Heart right ventricle (tissue), 16 donors: ENCODE measurements at places on chromosomes 7 and 10.

DNA sequence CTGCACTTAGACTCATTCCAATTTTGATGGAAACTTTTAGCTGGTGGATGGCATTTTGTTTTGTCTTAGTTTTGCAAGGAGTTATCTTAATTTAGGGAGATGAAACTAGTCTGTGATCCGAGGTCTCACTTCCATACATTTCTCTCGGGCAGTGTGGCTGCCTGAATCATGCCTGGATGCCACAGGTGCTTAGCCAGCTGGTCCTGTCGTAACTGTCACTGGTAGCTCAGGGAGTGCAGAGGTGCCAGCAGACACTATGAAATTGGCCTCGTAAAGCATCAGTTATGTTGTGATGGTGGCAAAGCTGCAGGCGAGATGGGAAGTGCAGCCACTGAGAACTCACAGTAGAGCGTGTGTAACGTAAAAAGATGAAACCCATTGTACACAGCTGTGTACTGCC, 74.9 kb downstream of the EGFR start:
- DNase-seq = no peak

GRCh38 chr10:48464121-48464870, 140.6 kb downstream of the ARHGAP22 start:
- DNase-seq = no peak

GRCh38 chr10:65611592-65611991, 1314.2 kb upstream of the LRRTM3 start:
- no peak for DNase-seq

DNA sequence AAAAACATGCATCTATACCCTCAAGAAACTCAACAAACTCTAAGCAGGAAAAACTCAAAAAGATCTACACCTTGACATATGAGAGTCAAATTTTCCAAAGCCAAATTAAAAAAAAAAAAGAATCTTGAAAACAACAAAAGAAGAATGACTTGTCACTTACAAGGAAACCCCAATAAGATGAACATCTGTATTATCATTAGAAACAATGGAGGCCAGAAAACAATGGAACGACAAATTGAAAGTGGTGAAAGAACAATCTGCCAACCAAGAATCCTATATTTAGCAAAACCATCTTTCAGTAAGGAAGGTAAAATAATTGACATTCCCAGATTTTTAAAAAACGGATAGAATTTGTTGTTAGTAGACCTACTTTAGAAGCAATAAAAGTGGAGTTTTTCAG, 516.8 kb downstream of the ACTR3B start:
- no peak for DNase-seq

GRCh38 chr7:47428052-47428767, 153.7 kb downstream of the TNS3 start:
- DNase-seq = no peak

- no peak for DNase-seq
These were observed 10.4 kb downstream of the HTR7 start for GRCh38 chr10:90847436-90847835.

GRCh38 chr10:86878983-86879713, 78.3 kb downstream of the MMRN2 start:
- DNase-seq = no peak

DNA sequence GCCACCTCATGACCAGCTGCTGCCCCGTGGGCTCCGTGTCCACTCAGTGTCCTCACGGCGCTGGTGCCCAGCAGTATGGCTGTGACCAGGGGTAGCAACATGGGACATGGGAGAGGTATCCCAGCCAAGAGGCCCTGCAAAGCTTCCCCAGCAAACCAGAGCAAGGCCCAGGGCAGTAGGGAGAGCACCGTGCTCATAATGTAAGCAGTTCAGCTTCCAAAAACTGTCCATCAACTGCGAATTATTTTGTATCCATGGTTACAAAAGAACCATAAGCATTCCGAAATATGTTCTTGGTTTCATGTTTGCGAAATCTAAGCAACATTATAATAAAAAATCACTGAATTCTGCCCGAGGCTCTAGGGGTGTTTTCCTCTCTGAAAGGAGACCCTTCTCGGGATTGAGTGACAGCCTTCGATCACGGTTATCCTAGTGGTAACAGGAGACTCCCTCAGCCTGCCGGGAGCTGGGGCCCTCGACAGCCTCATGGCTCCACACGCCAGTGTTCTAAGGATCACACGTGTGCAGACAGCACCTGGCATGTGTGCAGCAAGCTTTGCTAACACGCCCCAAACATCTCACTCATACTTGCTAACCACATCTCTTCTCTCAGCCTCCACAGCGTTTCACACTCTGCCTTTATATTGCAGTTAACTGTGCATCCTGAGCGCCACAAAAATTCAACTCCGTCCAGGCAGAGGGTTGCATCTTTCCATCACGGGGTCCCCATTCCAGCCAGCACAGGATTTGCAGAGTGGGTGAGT, 117.6 kb downstream of the DIP2C start:
- DNase-seq = no peak

GRCh38 chr7:130732980-130733930, 752 bp downstream of the KLF14 start:
- peak; percentile 23 for DNase-seq

DNA sequence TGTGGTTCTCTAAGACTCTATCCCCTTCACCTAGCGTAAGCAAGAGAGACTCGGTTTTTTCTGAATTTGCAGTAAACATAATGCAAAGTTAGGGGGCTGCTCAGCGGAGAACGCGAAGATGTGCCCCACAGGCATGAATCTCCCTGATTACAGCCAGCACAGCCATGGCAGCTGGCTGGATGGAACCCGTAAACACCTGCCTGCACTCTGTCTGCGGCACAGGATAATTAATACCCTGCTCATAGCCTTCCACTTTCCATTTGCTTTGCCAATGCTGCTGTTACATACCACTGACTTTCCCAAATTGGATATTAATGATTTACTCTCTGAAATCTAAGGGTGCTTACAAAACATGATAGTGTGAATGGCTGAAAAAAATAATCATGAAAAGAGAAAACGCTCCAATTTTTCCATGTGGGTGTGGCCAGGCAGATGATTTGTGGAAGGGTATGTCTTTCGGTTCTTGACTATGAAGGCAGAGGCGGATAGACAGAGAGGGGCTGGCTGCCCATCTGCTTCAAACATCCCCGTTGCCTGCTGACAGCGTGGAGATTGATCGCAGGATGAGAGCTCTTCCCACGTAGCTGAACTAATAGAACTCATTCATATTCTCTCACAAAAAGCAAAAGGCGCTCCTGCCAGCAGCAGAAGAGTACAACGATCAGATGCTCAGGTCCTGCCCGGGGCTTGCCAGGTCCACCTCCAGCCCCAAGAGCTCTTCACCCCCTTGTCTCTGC, 193.2 kb upstream of the GHITM start:
- no peak for DNase-seq

GRCh38 chr7:116963234-116963633, 9.9 kb downstream of the ST7 start:
- no peak for DNase-seq

DNA sequence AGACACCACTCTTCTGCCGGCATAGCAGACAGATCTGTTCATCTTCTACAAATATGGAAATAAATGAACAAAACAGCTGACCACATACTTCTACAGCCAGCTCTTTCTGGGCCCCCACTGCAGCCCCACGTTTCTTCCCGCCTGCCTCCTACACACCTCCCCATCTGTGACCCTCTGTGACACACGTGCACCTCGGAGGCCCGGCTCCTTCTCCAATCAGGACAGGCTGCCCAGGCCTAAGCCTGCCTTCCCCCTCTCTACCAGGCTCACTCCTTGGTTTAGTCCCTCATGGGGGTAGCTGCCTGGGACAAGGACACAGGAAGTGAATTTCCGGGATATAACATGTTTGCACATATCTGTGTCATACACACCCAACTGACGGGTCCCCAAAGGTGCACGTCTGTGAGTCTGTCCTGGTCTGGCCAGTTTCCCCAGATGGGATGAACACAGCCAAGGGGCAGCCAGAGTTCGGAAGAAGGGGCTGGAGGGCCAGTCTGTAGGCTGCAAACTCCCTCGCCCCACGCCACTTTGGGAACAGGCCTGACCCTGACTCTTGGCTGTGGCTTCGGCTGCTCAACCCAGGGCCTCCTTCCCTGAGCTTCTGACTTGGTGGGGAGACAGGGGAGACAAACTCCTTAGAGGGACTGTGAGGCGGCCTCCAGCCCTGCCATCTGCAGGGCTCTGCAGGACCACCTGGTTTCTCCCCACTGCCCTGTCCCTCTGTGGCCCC, 30.3 kb downstream of the PITRM1 start:
- no peak for DNase-seq

GRCh38 chr7:7848246-7848645, 120.3 kb upstream of the GLCCI1 start:
- no peak for DNase-seq

DNA sequence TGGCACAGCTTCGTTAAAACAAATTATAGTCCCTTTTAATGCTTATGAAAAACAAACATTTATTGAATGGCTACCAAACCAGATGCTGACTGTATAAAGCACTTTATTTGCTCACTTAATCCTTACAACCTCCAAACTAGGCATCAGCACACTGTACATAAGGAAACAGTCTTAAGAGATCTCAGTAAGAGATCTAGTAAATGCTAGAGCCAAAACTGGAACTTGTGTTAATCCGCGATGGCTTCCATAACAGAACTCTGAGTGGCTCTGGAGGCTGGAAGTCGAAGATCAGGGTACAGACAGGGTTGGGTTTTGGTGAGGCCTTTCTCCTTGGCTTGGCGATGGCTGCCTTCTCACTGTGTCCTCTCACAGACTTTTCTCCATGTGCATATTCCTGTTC, 27.0 kb downstream of the PDZD8 start:
- DNase-seq = no peak

- DNase-seq = no peak
These were observed 80.4 kb downstream of the TES start for GRCh38 chr7:116290740-116291139.

GRCh38 chr10:121615435-121615793, 17.2 kb upstream of the FGFR2 start:
- DNase-seq = peak; percentile 53

- DNase-seq = no peak
These were observed 106.8 kb downstream of the APBB1IP start for GRCh38 chr10:26544932-26545331.

- no peak for DNase-seq
These were observed 2.4 kb downstream of the INPP5F start for GRCh38 chr10:119728172-119728800.

DNA sequence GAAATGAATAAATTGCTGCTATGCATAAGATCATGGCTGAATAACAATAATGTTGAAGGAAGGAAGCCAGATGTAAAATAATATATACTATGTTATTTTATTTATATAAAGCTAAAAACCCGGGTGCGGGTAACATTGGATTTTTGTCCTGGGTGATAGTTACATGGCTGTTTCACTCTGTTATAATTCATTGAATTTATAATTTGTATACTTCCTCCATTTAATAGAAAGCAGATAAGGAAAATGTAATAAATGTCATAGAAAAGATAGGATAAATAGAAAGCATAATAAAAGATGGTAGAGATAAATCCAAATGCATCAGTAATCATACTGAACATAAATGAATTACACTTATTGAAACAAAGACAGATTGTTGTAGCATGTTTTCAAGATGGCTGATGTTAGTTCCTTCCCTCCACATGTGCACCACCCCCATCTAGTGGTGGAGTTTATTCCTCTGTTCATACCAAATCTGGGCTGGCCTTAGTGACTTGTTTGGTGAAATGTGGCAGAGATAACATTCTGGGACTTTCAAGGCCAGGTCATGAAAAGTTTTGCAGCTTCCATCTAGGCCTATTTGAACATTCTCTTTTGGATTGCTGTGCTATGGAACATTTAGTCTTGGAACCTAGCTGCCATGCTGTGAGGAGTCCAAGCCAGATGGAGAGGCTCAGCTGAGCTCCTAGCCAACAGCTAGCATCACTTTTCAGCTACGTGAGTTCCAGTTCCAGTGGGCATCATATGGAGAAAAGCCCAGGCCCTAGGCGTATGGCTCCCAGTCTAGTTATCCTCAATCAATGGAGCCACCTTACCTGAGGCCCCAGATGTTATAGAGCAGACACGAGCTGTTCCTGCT, 46.9 kb downstream of the AHCYL2 start:
- no peak for DNase-seq

DNA sequence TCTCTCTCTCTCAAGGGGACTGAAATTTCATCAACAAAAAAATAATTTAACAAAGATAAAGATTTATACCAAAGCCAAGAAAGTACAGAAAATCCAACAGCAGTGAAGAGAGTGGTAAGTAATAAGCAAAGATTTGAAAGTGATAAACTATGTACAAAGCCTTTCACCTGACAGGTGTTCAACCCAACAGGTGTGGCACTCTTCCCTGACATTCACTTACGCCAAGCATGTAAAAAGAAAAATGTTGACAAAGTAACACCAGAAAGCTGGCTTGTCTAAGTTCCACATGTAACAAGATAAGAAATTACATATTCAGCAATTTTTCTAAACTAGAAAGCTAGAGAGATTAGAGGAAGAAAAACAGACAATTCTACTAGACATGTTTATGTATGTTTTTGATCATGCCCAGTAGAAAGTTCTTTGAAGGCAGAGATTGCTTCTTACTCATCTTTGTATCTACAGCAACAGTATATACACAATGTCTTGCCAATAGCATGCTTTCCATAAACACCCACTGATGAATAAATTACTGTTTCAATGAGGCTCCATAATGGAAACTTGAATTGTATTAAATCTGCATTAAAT, 468.5 kb downstream of the PARD3 start:
- no peak for DNase-seq

DNA sequence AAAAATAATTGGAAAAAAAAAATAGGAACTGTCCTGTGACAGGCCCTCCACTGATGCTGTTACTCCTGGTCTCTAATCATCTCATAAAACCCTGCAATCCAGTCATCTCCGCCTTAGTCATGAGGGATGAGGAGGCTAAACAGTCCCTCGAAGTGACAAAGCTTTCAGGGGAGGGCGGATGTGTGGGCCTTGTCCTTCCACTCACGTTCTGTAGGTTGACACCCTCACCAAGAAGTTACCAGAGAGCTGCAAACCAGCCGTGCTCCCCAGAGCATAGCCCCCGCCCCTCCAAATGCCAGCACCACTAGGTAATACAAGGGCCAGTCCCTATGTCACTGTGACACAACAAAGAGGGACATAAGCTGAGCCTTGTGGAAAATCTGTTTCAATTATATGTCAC, 11.9 kb downstream of the COBL start:
- no peak for DNase-seq

DNA sequence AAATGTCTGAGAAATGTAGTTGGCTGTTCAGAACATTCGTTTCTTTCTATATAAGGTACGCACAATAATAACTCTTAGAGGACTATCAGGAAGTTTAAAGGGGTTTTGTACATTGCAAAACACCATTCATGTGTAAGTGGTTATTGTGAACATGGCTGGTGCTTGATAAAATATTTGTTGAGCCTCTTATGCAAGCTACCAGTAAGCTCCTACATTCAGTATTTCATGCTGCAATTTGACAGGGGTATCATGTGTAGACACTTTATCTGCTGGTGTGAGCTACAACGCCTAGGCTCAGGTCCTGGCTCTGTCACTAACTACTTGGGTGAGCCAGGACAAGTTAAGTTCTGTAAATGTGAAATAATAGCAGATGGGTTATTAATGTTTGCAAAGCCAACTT, 75.5 kb downstream of the MAP3K8 start:
- no peak for DNase-seq

DNA sequence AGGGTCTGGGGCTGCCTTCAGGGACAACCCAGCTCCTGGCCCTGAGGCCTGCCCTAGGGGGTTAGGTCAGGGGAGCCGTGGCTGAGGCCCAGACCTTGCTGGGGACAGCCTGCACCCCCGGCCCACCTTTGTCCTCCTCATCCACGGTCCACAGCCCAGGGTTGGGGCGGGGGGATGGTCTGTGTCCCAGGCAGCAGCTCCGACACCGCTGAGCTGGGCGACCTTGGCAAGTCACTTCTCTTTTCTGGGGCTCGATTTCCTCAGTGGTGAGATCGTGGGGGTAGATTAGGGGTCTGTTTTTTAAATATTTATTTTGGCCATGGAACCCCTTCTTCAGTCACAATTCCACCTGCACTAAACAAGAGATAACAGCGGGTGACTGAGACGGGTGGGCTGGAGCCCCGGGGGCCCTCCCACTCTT, 30.9 kb downstream of the DNAJB12 start:
- DNase-seq = no peak
